ENCODE measurements at places on chromosomes 5 and 9.

DNA sequence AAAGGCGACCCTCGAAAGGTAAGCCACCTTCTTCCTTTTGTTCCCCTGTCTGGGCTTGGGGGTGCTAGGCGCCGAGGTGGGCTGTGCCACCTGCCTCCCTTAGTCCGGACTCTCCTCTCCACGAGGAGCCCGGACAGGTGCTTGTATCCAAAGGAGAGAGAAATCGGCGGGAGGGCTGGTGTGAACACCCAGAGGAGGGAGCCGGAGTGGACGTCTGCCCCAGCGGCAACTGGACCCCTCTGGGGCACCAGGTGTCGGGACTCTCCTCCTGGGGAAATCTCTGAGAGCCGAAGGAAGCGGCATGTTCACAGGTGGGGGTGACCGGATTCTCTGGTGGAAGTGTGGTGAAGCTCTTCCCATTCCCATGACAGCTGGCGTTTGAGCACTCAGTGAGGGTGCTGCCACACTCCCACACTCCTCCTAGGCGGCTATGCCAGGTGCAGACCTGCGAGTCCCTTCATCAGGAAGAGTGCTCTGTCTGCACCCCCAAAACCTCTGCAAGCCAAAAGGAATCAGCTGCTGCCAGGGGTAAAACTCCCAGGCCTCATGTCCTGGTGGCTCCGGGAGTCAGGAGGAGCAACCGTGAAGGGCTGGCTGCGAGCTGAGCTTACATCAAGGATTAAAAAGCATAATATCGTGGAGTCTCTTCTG lies 921 bp downstream of the KCNIP1 start:
- no peak for DNase-seq

GRCh38 chr9:94150890-94151650 lies 66.8 kb downstream of the PTPDC1 start:
- no peak for DNase-seq

- no peak for DNase-seq
Observed at GRCh38 chr9:127021664-127022363, 100.6 kb downstream of the ANGPTL2 start.

- DNase-seq = no peak
Observed at GRCh38 chr5:67050125-67050524, 146.5 kb downstream of the CD180 start.

GRCh38 chr5:94243612-94244011 lies 374.8 kb downstream of the KIAA0825 start:
- no peak for DNase-seq

DNA sequence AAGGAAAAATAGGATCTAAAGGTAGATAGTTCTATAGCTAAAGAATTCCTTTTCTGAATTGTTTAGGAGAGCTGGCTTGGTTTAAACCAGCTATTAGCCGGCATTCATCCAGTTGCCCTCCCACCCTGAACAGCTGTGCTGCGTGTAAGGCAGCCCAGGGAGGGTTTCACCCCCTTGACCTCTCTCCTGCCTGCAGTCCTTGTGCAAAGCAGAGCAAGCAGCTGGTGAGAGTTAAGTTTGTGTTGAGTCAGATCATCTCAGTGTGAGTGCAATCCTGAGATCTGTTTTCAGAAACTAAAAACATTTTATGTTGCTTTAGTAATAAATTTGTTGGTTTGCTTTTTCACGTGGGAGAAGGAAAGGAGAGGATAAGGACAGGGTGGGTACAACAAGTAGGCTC lies 13.0 kb downstream of the SLC25A25 start:
- DNase-seq = no peak

All from CD8-positive, alpha-beta T cell (primary cell).